Dermis blood vessel endothelial cell (primary cell): ENCODE measurements at places on chromosomes 7 and 10. TPM values are rescaled to one million over a fixed set of nuclear protein-coding genes. Genes with fewer than 3 reads are reported as not detected.

The RHOBTB1 gene
- 38.6 and 45.6 TPM in 2 replicates for total RNA-seq

The LAMB1 gene
- 485 and 583 TPM in 2 replicates for total RNA-seq

The TRIM50 gene
- total RNA-seq, result under 0.01 TPM in 1 of 2 replicates, not detected in the other

The IGF2BP3 gene
- total RNA-seq, result 13.4 and 41.5 TPM in 2 replicates

The LRRC18 gene
- total RNA-seq, result not detected in 2 replicates

The FANK1 gene
- 0.51 and 0.65 TPM in 2 replicates for total RNA-seq

The HOXA1 gene
- 0.68 and 0.84 TPM in 2 replicates for total RNA-seq

The TMEM225B gene
- 0.09 and 0.17 TPM in 2 replicates for total RNA-seq

The HOXA4 gene
- total RNA-seq, result 0.34 and 0.65 TPM in 2 replicates

The OPN1SW gene
- total RNA-seq, result not detected in 2 replicates

The GRID1 gene
- total RNA-seq, result not detected in 2 replicates

The AKR1C4 gene
- total RNA-seq, result not detected in 2 replicates

The AGR2 gene
- total RNA-seq, result 0.51 TPM in 1 of 2 replicates, not detected in the other

The BHLHA15 gene
- total RNA-seq, result 0.17 and 3.4 TPM in 2 replicates

The PON3 gene
- 0.85 and 0.93 TPM in 2 replicates for total RNA-seq

The WIPF3 gene
- total RNA-seq, result 0.17 TPM in 1 of 2 replicates, not detected in the other

The TLX1 gene
- not detected in 2 replicates for total RNA-seq

The MYO1G gene
- total RNA-seq, result 0.09 and 0.17 TPM in 2 replicates

The ANKRD7 gene
- total RNA-seq, result 0.51 TPM in 1 of 2 replicates, not detected in the other

The NEBL gene
- total RNA-seq, result 2.6 and 2.9 TPM in 2 replicates

The GSTO2 gene
- 0.51 and 0.85 TPM in 2 replicates for total RNA-seq

The LOXL4 gene
- total RNA-seq, result 0.68 and 0.88 TPM in 2 replicates

The PNLIPRP3 gene
- under 0.01 TPM in 1 of 2 replicates, not detected in the other for total RNA-seq

The RPEL1 gene
- total RNA-seq, result 0.09 and 0.17 TPM in 2 replicates

The VSTM4 gene
- 0.56 and 1.0 TPM in 2 replicates for total RNA-seq

The TLL2 gene
- total RNA-seq, result 0.09 and 0.17 TPM in 2 replicates

The STMP1 gene
- total RNA-seq, result 7.3 and 7.9 TPM in 2 replicates
